Common myeloid progenitor, CD34-positive (primary cell): ENCODE measurements at places on chromosomes 7 and 10.

- peak; percentile 89 for DNase-seq
Observed at GRCh38 chr10:30493609-30494530, 59.9 kb downstream of the MAP3K8 start.

GRCh38 chr10:94107191-94107590 lies 113.5 kb downstream of the PLCE1 start:
- no peak for DNase-seq

- peak; percentile 65 for DNase-seq
Observed at GRCh38 chr10:71727105-71727737, 7.6 kb upstream of the C10orf105 start.

DNA sequence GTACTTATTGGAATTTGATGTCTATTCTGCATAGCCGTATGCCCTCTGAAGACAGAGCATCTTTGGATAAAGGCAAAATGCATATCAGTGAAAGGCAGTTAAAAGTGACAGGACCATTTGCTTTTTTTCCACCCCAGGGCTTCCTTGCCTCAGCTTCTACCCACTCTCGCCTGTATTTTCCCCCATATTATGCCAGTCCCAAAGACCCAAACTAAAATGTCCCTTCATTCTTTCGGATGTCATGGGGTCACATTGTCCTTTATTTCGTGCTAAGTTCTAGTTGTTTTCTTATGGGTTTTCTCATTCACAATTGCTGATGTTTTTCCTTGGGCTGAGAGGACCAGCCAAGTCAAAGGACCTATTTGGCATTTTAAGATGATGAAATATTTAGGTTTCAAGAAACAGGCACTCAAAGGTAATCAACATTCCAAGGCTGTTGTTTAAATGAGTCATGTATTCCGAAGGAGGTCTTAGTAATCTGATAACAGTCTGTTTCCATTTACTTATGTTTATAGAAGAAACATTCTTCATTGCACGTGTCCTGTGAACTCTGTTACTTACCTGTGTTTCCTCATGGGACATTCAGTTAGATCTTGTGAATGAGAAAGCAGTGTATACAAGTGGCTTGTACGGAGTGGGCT lies 74.1 kb downstream of the DNAH11 start:
- no peak for DNase-seq
